ENCODE measurements at places on chromosomes 12 and 14. TPM values are rescaled to one million over a fixed set of nuclear protein-coding genes. Genes with fewer than 3 reads are reported as not detected.

The CRIP1 gene
- 52.7 TPM for total RNA-seq

The ISCA2 gene
- 15.4 TPM for total RNA-seq

GRCh38 chr12:55072083-55072482 lies 52.3 kb downstream of the NEUROD4 start:
- H3K27me3 ChIP-seq: no peaks in the 10 kb centered on the region
- no peaks in the 10 kb centered on the region for H3K36me3 ChIP-seq
- H3K4me3 ChIP-seq: no peak overlapping the region
- no peak overlapping the region for H3K27ac ChIP-seq

DNA sequence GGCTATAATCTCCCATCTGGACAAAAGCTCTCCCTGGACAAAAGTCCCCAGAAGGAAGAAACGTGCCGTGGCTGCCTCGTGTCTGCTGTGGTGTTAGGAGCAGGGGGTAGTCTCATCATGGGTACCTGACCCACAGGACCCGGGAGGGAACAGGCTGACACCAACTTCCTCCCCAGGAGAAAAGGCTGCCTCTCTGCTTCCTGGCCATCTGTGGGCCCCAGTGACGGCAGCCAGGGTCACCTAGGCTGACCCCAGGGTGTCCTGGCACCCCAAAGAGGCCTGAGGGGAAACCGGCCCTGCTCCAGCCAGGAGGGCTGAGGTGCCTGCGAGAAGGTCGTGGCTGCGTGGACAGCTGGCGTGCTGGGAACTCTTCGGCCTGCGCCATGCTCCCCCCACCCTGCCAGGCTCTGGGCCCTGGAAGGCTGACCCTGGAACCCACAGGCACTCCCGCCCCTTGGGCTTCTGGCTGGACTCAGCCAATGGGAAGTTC lies 133.9 kb downstream of the RFLNA start:
- DNase-seq: no peak
- H3K27ac ChIP-seq: peak overlapping the region; percentile 78
- H3K27me3 ChIP-seq: no peaks in the 10 kb centered on the region
- H3K4me1 ChIP-seq: peaks cover 69% of the 10 kb centered on the region
- H3K36me3 ChIP-seq: peaks cover 57% of the 10 kb centered on the region
- H3K4me3 ChIP-seq: no peak overlapping the region

- no peaks in the 10 kb centered on the region for H3K36me3 ChIP-seq
- DNase-seq: no peak
- peaks cover 38% of the 10 kb centered on the region for H3K27me3 ChIP-seq
- no peak overlapping the region for H3K27ac ChIP-seq
Observed at GRCh38 chr14:63039866-63040265, 5.4 kb downstream of the KCNH5 start.

The GLT1D1 gene
- total RNA-seq: 1.5 TPM

DNA sequence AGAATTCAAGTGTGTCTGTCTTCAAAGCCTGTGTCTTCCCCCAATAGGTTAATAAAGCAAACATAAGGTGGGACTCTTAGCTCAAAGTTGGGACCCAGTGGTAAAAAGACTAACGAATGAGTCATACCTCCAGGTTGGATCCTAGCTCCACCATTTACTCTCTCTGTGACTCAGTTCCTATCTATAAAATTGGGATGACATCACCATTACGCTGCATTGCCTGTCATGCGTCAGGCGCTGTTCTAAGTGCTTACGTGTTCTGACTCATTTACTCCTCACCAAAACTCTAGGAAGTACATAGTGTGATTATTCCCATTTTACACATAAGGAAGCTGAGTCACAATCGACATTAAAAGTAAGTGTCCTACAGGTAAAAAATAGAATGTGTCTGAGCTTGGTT lies 915.8 kb downstream of the VRK1 start:
- H3K4me1 ChIP-seq: no peaks in the 10 kb centered on the region
- H3K27ac ChIP-seq: no peak overlapping the region
- H3K27me3 ChIP-seq: no peaks in the 10 kb centered on the region
- no peaks in the 10 kb centered on the region for H3K36me3 ChIP-seq
- DNase-seq: no peak
